ENCODE measurements at places on chromosomes 12 and 14. TPM values are rescaled to one million over a fixed set of nuclear protein-coding genes. Genes with fewer than 3 reads are reported as not detected.

Gene KCNC2
- total RNA-seq: not detected

Gene C1R
- total RNA-seq: 966 TPM

Gene FGF6
- not detected for total RNA-seq

Gene VAMP1
- total RNA-seq: 2.6 TPM

Gene CISTR
- total RNA-seq: not detected

Gene FOXN4
- not detected for total RNA-seq

Gene PUS7L
- 9.3 TPM for total RNA-seq

Gene OR4E2
- total RNA-seq: not detected

Gene SIX6
- total RNA-seq: not detected

Gene RNF212B
- not detected for total RNA-seq

Gene CLECL1
- not detected for total RNA-seq

Gene KRT78
- not detected for total RNA-seq

Gene HCAR2
- not detected for total RNA-seq

Gene EPYC
- total RNA-seq: not detected

Gene PTCSC3
- total RNA-seq: not detected

Gene DICER1
- 15.6 TPM for total RNA-seq

Gene OTOGL
- not detected for total RNA-seq

Gene C12orf56
- total RNA-seq: 0.13 TPM

Gene CLEC1B
- total RNA-seq: not detected

All from epithelial cell of alveolus of lung (primary cell).